ENCODE measurements at places on chromosomes 4 and X. TPM values are rescaled to one million over a fixed set of nuclear protein-coding genes. Genes with fewer than 3 reads are reported as not detected.

GRCh38 chr4:67036791-67037190 is 508.5 kb downstream of the CENPC start:
- H3K27ac ChIP-seq: no peak overlapping the region
- no peaks in the 10 kb centered on the region for H3K4me1 ChIP-seq
- H3K27me3 ChIP-seq: no peaks in the 10 kb centered on the region
- no peaks in the 10 kb centered on the region for H3K36me3 ChIP-seq
- no peak for DNase-seq

The SLC9A6 gene
- 10.7 TPM for total RNA-seq

- H3K36me3 ChIP-seq: no peaks in the 10 kb centered on the region
- H3K27me3 ChIP-seq: no peaks in the 10 kb centered on the region
- H3K4me1 ChIP-seq: no peaks in the 10 kb centered on the region
- no peak overlapping the region for H3K4me3 ChIP-seq
- H3K27ac ChIP-seq: no peak overlapping the region
Measured at GRCh38 chr4:136056748-136057147, 1475.5 kb downstream of the PCDH18 start.

DNA sequence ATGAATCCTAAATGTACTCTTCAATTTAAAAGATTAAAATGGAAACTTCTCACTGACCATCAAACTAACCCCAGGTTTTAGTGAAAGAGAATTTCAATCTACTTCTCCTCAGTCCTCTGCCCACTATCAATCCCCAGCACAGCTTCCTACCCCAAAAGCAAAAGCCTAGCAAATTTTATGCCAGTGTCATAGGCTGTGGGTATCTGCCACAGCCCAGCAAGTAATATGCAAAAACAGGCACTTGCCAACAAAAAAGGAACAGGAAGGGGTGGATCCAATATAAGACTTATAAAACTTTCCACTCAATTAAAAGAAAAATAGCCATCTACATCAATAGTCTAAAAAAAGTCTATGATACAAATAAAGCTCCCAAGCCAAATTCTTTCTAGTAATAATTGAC is 22.3 kb downstream of the CAMK2D start:
- no peak for DNase-seq
- H3K27ac ChIP-seq: no peak overlapping the region
- H3K36me3 ChIP-seq: peaks cover 67% of the 10 kb centered on the region
- peaks cover 35% of the 10 kb centered on the region for H3K4me1 ChIP-seq
- no peak overlapping the region for H3K4me3 ChIP-seq

The CFP gene
- 3.0 TPM for total RNA-seq
